Stimulated activated CD4-positive, alpha-beta T cell treated with anti-CD3 and anti-CD28 coated beads, Interleukin-4, amount 100 ng/mL, for 48 hours (primary cell): ENCODE measurements at places on chromosomes 6 and 20.

DNA sequence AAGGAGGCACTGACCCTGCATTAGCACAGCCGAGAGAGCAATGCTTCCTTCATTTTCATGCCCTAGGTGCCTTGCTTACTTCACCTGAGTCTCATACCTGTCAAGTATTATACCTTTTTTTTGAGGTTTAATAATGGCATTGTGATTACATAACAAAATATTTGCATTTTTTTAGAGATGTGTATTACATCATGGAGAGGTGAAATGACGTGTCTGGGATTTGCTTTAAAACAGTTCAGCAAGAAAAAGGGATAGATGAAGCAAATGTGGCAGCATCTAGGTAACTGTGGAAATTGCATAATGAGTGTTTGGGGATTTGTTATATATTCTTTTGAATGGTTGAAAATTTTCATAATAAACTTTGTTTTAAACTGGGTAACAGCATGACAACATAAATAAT, 48.9 kb downstream of the NKX2-2 start:
- DNase-seq, result no peak

DNA sequence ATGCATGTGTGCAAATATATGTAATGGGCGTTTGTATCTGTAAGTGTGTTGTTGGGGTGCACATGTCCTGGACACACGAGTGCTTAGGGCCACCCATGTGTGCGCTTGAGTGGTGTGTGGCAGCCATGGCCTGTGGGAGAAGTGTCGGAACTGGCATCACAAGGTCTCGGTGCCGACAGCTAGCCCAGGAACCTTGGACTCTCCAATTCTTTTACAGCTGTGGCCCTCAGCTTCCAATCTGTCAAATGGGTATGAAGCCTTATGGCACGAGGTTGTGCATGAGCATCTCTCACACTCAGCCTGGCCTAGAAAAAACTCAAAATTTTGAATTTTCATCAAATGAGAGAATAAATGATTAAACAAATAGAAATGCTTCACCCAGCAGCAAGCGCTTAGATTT, 42.0 kb downstream of the SPDEF start:
- no peak for DNase-seq

- no peak for DNase-seq
These were observed 120.6 kb downstream of the GRM4 start for GRCh38 chr6:34025112-34025807.

GRCh38 chr6:32189742-32190053, 304 bp downstream of the PBX2 start:
- no peak for DNase-seq

DNA sequence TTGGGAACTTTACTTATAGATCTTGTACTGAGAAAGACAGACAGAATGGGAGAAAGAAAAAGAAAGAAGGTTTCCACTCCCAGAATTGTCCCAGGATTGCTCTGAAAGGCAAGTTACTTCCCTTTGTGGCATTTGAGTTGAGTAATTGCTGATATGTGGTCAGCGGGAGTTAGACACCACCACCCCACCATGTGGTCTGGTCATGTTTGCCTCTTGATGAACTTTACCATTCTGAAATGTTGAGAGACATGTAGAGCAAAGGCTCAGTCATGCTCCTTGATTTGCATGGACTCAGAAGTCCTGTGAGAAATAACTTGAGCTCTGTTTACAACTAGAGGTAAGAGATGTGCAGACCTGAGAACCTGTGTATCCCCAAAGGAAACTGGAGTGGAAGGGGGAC, 17.1 kb downstream of the TCF21 start:
- no peak for DNase-seq

GRCh38 chr6:139367810-139368351, 6.6 kb downstream of the CITED2 start:
- DNase-seq, result no peak

DNA sequence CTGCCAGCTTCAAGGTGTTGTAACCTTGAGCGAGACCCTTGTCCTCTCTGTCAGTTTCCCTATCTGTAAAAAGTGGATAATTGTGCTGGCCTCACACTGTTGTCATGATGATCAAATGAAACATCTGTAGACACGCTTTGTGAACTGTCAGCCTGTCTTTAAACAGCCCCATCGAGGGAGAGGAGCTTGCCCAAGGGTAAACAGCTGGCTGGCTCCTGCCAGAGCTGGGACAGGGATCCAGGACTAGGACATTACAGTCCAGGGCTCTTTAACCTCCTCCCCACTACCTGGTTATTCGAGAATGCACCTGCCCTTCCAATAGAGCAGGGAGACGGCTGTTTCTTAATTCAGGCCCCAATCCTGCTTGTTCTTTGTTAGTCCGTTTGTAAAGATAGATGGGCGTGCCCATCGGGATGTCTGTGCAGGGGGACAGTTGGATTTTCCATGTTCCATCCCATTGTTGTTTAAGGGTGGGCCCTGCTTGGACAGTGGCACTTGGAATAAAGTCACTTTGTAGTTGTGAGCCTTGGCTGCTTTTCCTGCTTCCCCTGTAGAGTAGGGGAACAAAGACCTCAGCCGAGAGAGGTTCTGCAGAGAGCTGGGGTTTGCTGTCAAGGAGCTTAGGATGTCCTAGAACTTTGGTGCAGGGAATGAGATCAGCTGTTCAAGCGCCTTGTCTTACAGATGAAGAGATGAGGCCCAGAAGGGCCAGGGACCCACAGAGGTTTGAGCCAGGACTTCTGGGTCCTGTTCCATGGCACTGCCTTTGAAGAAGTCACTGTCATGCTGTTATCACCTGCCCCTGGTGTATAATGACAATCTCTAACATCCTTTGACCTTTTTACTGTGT, 77.9 kb upstream of the MYL9 start:
- no peak for DNase-seq

DNA sequence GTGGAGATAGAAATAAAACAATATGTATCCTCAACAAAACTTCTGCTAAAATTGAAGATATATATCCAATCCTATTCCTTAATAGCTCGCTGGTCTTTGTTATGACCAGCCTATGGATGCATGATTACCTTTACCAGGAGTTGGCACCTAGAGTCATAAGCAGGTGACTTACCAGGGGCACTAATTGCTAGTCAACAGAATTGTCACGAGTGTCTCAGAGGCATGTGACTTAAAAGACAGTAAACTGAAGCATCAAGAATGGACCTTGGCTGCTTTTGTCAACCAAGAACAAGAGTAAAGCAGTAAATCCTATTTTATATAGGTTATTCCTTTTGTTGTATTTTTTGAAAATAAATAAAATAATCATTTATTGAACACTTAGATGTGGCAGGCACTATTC, 115.4 kb downstream of the MYO6 start:
- no peak for DNase-seq

GRCh38 chr6:15945593-15946159, 183.2 kb upstream of the MYLIP start:
- DNase-seq, result no peak

GRCh38 chr20:58065508-58066361, 162.7 kb downstream of the ANKRD60 start:
- DNase-seq, result no peak

DNA sequence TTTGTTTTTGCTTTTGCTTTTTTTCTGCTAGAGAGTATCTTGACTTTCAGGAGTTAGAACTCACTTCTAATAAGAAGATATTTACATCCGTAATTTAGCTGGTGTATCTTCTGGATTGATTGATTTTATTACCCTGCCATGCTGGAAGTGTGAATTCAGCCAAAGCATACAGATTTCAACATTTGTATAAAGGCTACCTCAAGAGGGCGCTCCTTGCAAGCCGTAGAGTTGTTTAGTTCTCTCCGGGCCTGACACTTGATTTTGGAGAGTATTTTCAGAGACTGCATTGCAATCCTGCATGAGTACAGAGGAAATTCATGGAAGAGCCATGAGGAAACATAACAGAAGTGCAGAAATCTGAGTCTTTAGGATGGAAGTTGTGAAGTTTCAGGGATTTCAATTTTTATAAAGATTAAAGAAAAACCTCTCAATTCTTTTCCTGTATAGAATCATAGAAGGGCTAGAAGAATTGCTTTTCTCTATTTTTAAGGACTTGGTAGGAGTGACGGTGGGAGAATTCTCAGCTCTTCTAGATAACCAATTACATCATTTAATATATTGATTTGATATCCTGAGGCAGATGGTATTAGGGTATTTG, 66.7 kb upstream of the TIAM2 start:
- DNase-seq, result peak; percentile 64

- no peak for DNase-seq
These were observed 76.8 kb upstream of the NXT1 start for GRCh38 chr20:23273776-23274175.

DNA sequence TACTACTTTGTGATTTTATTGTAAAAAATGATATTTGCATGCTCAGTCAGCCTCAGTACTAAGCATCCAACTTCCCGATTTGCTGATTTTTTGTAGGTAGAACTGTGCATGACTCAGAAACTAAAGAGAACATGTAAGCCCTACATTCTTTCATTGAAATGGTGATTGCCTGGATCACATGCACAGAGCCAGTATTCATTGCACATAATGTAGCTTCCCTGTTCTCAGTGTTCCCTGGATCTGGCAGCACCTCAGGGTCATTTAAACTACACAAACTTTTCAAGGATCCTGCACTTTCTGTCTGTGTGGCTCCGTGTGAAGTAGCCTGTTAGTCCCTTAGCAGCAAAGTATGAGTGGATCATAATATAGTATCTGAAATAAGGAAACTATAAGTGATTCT, 422.9 kb upstream of the AGPAT4 start:
- DNase-seq, result no peak

- DNase-seq, result no peak
These were observed 143.2 kb downstream of the MBOAT1 start for GRCh38 chr6:20069021-20069522.

- DNase-seq, result no peak
These were observed 112.0 kb upstream of the CCN2 start for GRCh38 chr6:132063204-132063603.

DNA sequence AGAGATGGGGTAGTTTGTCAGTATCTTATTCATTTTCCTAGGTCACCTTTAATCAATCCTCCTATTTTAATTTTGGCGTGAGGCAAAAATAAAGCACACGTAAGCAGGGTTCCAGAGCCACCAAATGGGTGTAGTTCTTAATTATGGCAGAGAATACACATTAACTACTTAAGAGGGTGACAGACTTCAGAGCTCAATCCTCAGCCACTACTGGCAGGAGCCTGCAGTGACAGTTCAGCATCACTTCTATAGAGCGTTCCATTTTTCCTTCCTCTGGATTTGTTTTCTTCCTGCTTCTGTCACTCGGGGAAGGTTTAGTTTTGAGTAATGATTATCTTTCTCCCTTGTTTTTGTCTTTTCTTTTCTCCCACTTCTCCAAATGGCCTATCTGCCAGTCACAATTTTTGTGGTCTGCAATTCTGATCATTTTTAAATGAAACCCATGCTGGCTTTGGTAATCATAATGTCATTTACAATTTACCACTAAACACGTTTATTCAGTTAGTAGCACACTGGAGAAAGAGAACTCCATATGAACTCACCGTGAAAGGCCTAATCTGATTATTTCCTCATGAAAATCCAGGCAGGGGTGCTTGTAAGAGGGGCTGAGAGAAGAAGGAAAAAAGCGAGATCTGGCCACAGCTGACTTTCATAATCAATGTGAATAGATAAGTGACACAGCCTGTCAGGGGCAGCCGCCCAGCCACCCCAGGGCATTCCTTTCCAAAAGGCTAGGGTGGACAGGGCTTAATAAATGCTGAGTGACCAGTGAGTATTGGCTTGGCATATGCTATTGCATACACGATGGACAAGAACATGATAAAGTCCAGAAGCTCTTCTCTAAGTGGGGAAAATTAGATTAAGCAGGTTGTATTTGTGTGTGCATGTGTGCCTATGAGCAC, 412.1 kb downstream of the PKHD1 start:
- DNase-seq, result no peak

- no peak for DNase-seq
These were observed 75.5 kb downstream of the ZDHHC14 start for GRCh38 chr6:157456524-157456829.

DNA sequence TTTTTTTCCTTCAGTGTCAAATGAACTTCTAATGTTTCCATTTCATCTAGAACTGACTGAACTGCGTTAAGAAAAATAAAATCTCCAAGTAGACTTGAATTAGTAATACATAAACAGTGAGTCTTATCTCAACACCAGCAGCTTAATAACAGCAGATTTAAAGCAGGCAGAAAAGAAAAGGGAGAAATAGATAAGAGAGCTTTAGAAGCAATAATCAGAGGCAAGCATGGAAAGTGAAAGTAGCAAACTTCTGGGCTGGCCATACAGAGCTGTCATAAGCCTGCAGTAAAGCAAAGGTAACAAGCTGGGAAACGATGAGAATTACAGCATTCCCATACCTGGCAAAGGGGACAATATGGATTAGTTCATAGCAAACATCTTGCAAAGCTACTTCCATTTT, 16.9 kb upstream of the ANGPT4 start:
- DNase-seq, result no peak

GRCh38 chr20:51595744-51596143, 53.2 kb upstream of the NFATC2 start:
- no peak for DNase-seq

DNA sequence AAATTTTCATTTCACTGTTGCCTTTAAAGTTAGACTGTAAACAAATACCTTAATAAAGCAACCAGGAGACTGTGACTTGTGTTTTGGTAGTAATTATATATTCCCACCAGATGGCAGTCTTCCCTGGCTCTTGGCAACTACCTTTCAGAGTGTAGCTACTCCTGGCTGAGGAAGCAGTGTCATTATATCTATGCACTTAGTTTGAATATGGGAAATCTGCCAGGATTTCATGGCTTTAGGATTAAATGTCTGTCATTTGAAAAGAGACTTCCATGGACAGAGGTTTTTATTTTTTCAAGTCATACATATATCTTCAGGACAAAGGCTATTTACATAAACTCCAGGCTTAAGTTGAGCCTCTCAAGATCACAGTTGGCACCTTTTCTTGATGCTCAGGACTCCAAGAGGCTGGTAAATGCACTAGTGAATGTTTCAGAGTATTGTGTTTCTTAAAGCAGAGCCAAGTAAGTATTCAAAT, 160.1 kb downstream of the C6orf58 start:
- DNase-seq, result no peak

DNA sequence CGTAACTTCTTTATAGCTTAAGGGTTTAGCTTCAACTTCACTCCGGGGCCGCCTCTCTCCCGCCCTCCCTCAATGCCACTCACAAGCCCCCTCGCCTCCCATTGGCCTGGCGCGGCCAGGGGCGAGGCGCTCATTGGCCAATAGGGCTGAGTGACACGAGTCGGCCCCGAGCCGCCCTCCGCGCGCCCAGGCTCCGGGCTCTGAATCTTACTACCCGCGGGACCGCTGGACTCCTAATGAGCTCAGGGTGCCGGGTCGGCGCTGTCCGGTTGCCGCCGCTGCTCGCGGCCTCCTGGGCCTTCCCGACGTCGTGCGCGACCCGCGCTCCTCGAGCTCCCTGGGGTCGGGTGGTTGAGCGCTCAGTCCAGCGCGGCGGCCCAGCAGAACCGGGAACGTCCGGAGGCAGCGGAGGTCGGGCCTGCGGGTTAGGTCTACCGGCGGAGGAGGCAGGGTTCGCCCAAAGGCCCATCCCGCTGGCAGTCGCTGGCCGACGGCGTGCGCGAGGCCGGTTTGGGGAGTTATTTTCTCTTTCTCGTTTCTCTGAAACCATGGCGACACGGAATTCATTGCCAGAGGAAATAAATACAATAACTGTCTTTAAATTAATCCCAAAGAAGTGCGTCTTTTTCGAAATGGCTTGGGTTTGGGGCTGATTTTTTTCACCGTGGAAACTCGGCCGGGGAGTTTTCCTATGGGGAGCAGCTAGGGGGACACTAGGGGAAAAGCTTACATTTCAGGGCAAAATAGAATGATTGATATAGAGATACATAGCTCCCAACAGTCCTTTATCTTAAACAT, at the start of gene SIM1:
Gene SIM1 (minus strand): TSS at position 19 of the 798 bp plus-strand sequence. CDS start 1,453 bp downstream, outside the sequence.
- DNase-seq, result no peak
